Posterior cingulate gyrus (tissue), 11 donors: ENCODE measurements at places on chromosomes 12 and 14.

GRCh38 chr14:62592877-62593276 is 452.4 kb downstream of the KCNH5 start:
- no peak for DNase-seq

DNA sequence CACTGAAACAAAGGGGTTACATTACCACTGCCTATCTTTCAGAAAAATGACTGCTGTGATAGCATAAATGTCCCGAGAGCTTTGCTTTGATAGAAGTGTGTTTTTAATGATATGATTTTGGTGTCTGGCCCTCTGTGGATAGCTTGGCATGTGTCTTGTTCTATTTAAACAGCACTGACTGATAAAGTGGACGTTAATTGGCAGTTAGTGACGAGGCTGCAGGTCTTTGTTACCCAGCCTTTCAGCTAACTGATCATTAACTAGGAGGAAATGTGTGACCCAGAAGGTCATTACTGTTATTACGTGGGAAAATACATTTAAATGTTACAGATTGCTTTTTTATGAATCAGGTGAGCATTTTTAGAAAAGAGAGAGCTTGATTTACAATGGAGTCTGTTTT is 428.3 kb downstream of the DIO2 start:
- no peak for DNase-seq

DNA sequence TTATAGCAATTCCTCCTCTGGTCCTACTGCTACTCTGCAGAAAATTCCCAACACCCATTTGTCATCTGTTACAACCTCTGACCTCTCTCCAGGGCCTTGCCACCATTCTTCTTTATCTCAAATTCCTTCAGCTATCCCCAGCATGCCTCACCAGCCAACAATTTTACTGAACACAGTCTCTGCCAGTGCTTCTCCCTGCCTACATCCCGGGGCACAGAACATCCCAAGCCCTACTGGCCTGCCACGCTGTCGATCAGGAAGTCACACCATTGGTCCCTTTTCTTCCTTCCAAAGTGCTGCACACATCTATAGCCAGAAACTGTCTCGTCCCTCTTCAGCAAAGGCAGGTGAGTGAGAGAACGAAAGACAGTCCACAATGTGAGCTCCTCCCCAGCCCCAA is 122.1 kb downstream of the TTLL5 start:
- DNase-seq, result no peak

DNA sequence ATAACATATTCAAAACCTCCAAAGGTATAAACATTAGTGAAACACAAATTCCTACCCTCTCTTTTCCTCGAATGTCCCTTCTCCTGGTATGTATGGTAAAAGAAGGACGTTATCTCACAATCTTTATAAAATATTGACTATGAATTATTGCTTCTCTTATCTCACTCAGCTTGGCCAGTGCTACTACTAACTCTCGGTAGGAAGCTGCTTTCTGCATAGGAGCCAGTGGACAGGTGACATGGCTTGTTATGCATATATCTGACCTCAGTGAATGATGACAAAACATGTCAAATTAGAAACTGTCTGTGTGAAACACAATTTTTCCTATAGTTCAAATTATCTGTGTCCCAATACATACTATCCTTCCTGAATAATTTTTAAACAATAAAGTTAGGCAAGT is 48.5 kb upstream of the FLRT2 start:
- DNase-seq, result no peak

DNA sequence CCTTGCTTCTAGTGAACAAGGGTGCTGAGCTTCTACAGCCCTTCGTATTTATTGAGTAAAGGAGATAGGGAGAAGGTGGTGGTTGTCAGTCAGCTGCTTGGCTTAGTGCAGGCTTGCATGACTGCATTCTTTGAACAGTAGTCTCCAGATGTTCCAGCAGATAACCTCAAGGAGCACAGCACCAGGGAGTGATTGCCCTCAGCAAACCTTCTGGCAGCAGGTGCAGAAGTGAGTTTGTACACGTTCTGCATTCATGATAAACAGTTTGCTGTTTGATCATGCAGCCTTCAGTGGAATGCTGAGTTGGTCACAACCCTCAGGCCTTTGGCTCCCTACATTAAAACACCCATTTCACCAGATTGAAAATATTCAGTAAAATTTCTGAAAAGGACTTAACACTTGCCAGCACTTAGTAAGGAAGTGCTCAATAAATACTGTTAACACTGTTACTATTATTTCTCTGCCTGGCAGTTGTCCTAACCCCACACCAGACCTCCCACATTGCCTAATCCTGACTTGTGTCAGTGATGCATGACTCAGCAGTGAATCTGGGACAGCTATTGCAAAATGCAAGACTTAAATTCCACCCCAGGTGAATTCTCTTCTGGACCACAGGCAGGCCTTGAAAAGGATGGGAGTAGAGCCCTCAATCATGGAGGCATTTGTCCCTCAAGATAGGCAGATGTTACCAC is 18.9 kb upstream of the CARMIL3 start:
- DNase-seq, result no peak

GRCh38 chr12:81077329-81077685 is 572 bp upstream of the ACSS3 start:
- DNase-seq, result no peak

DNA sequence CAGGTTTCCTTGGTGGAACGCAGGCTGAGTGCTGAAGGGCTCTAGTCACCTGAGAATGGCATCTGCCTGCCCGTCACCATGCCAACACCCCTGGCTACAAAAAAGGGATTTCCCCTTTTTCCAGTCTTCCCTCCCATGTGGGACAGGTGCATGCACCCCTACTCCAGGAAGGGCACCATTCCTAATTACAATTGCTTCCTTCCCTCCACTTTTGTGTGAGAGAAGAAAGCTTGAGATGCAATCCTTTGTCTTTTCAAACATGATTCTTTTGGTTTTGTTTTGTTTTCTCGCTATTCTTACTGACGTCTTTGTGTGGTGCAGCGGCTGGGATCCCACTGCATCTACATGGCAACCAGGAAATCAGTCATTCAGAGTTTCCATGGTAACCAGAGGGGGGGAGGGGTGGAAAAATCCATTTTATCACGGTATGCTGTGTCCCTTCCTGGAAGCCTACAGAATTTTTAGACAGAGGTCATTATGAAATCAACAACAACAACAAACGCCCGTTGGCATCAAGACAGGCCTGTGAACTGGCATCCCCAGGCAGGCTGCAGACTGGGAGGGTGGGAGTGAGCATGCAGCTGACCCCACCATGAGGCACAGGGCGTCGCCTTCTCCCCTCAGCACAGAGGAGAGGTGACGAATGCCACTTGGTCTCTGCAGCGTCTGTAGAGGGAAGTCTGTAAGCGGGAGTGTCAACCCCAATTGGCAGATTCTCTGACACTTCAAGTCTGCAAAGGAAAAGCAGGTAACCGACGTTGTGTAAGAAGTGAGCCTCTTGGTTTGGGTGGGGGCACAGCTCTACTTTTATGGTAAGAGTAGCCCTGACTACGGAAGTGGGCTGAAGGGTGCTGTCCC is 13.6 kb upstream of the GNG2 start:
- peak; percentile 77 for DNase-seq

DNA sequence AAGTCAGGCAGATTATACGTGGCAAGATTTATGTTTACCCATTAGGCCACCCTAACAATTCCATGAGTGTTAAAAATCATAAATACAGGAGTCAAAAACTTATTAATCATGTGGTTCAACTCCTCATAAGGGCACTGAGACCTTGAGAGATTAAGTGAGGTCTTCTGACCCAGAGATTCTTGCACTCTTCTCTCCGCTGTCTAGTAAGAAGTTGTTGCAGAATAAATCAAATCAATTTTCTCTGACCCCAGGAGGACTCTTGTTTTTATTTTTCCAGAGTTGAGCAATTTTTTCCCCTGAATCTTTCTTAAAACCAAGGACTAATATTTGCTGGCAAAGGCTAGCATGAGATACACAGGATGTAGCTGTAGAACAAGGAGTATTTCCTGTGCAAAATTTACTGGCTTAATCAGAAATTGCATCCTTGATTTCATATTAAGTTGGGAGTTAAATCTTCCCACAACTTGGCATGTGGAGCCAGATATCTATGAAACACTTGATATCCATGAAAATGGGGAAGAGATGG is 90.9 kb upstream of the PTHLH start:
- DNase-seq, result no peak

DNA sequence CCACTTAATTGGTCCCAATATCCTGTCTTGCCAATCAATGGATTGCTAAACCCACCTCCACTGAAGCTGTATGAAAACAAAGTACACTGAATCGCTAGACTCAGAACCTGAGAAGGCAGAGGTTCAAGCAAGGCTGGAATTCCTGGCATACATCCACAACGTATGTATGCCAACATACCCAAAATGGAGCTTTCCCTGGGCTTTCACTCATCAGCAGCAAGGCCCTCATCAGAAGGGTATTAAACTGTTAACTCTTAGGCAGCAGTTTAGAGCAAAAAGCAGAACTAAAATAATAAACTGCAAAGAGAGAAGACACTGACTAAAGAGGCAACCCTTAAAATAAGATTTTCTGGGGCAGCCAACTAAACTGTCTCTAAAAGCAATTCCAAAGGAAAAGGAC is 13.6 kb downstream of the MED13L start:
- no peak for DNase-seq

DNA sequence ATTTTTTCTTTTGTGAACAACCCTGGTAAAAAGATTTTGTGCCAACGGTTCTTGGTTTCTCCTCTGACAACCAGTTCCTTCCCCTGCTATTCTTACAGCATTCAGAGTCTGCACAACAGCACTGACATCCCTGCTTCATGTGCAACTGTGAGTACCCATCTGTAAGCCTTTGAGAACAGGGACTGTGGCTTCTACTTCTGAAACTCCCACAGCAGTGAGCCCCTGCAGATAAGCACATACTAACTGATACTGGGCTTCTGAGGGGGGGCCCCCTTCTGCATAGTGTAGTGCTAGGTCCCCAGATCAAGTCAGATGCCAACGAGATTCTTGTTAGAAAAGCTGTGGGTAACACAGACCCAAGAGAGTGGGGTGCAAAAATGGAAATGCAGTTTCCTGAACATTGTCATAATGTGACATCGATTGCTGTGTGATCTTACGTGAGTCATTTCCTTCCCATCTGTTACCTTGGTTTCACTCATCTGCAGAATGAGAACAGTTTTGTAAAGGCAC is 11.1 kb upstream of the NINJ2 start:
- DNase-seq, result no peak

DNA sequence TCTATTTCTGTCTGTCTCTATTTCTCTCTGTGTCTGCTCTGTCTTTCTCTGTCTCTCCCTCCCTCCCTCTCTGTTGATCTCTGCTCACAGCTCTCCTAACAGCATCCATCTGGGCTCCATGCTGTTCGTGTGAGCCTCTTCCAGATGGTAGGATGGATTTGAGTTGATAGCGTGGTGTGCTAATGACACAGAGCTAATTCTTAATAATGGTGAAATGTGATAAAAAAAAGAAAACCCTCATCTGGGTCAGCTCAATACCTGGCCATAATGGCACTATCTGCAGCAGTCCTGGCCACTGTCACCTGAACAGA is 96.4 kb downstream of the AACS start:
- DNase-seq, result peak; percentile 4

GRCh38 chr14:23423657-23424056 is 11.8 kb downstream of the MYH7 start:
- DNase-seq, result peak; percentile 52

- peak; percentile 39 for DNase-seq
These were observed 56.8 kb downstream of the BTG1 start for GRCh38 chr12:92088805-92089204.
